Inflammatory macrophage treated with lipopolysaccharide for 4 hours (primary cell): ENCODE measurements at places on chromosomes 5 and 9.

GRCh38 chr9:105188746-105189145 lies 55.7 kb upstream of the SLC44A1 start:
- no peak for DNase-seq

GRCh38 chr5:155080721-155081120 lies 67.2 kb downstream of the KIF4B start:
- DNase-seq: no peak

- no peak for DNase-seq
These were observed 258.8 kb upstream of the ZNF608 start for GRCh38 chr5:125005266-125005665.

GRCh38 chr5:148639081-148639480 lies 15.2 kb downstream of the HTR4 start:
- no peak for DNase-seq

GRCh38 chr5:81835814-81836367 lies 85.0 kb upstream of the SSBP2 start:
- no peak for DNase-seq

DNA sequence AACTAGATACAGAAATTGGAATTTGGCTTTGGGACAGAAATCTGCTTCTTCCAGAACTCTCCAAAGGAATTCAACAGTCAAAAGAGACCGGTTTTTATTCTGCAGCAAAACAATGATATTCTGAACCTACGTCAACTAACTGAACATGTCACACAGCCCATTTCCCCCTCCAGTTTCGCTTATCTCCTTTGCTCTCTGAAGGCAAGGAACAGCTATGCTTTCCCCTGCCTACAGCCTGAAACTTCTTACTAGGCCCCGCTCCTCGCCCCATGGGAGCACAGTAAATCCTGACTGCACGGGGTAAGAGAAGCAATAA lies 488 bp downstream of the SKIC3 start:
- peak; percentile 70 for DNase-seq

- DNase-seq: no peak
These were observed 62.6 kb upstream of the LRRTM2 start for GRCh38 chr5:138937392-138938387.

GRCh38 chr9:4798281-4799032 lies 5.7 kb downstream of the RCL1 start:
- no peak for DNase-seq

DNA sequence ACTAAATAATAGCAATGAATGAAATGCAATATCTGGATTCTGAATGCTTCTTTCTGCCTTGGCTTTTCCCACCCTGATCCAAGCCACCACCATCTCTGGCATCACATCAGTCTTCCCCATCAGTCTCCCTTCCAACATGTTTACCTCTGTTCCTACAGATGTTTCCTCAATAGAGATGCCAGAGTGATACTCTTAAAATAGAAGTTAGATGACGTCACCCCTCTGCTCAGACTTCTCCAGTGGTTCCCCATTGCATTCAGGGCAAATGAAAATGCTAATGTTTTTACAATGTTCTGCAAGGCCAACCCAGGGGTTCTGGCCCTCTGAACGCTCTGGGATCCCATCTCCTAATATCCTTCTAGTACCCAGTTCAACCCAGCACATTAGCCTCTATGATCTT lies 305.8 kb downstream of the TRIM32 start:
- peak; percentile 33 for DNase-seq

- DNase-seq: peak; percentile 19
These were observed 217.9 kb downstream of the ENC1 start for GRCh38 chr5:74422671-74423070.

GRCh38 chr5:124671193-124671592 lies 75.2 kb downstream of the ZNF608 start:
- no peak for DNase-seq

GRCh38 chr9:68795411-68795810 lies 90.4 kb downstream of the PIP5K1B start:
- no peak for DNase-seq

- no peak for DNase-seq
These were observed 67.8 kb upstream of the HSPB3 start for GRCh38 chr5:54387659-54388232.

- DNase-seq: peak; percentile 10
These were observed 223.9 kb upstream of the DMRT1 start for GRCh38 chr9:617445-618085.

- no peak for DNase-seq
These were observed 14.7 kb upstream of the CETN3 start for GRCh38 chr5:90424245-90424644.

DNA sequence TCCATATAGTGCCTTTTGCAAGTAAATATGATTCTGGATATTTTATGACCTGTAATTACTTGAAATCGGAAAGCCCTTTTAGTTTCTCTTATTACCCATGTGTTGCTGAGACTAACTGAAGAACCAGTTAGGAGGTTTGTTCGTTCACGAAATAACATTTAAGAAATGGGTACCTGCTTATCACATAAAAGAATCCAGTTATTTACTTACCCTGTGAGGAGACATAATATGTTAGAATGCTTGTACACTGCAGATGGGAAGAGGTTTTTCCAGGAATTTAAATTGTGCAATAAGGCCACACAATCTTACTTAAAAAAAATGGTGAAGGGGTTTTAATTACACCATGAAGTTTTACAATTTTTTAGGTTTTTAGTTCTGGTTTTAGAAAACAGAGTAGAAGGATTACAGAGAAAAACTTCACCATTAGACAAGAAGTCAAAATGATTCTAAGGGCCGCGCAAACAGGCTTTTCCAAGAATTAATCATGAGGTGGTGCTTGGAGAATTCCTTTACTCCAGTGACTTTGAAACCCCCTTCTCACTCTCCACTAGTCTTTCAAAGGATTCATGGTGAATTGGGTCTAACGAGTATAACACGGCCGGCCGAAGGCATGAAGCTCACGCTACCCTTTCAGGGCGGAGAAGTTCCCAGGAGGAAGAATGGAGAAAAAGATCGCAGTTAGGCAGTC lies 1.1 kb upstream of the PTGER4 start:
- DNase-seq: peak; percentile 50

DNA sequence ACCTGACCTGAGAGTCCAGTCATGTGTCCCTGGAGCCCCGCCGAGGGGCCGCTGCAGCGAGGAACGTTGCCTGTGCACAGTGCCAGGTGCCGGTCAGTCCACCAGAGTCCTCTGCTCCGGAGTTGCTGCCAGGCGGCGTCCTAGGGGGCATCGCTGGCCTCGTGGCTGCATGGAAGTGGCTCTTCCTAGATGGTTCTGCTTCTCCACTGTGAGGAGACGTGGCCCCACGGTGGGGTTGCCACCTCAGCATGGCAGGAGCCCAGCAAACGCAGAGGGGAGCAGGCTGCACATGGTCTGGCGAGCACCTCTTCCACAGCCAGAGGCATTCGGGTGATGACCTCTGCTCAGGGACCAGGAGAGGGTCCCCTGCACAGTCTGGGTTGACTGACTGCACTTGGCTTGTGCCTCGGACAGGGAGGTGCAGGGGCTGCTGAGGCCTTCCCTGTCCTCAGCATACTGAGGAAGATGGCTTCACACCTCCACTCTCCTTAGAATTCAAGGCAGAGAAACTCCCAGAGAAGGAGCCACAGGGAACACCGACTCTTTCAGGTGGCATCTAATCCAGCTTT lies 25.9 kb upstream of the POMT1 start:
- DNase-seq: no peak

- peak; percentile 90 for DNase-seq
These were observed 51.9 kb upstream of the TBC1D9B start for GRCh38 chr5:179959641-179960040.

- peak; percentile 31 for DNase-seq
These were observed 15.2 kb downstream of the TSTD2 start for GRCh38 chr9:97617939-97618416.

GRCh38 chr9:136820971-136821825 lies 13.4 kb downstream of the RABL6 start:
- peak; percentile 33 for DNase-seq

DNA sequence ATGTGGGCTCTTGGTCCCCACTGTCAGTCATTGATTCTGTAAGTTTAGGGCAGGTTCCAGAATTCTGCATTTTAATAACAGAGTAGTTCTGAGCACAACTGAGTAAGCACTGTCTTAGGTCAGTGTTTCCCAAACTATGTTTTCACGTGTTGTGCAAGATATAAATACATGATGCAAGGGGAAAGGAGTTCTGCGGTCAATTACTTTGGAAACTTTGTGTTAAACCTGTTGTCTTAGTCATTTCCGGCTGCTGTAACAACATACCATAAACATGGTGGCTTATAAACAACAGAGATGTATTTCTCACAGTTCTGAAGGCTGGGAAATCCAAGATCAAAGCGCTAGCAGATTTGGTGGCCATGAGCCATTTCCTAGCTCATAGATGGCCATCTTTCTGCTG lies 69.8 kb downstream of the EQTN start:
- no peak for DNase-seq

GRCh38 chr5:5558102-5558501 lies 135.6 kb downstream of the ICE1 start:
- DNase-seq: no peak

- no peak for DNase-seq
These were observed 130.0 kb downstream of the CACNA1B start for GRCh38 chr9:138007566-138007917.

GRCh38 chr5:33209252-33209651 lies 231.5 kb upstream of the TARS1 start:
- no peak for DNase-seq

DNA sequence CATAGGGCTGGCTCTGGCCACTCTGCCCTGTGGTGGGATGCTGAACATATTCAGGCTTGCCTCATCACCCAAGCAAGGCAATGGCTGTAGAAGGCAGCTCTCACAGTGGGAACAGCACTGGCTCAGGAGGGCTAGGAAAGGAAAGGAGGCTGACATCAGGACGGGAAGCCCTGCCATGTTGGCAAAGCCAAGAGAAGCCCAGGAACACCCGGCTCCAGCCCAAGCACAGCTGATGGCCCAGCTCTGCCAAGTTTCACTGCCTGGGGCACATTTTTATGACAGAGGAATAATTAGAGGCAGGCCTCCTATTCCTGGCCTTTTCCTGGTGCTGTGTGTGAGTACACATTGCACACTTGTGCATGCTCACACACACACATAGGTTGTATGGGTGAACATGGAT lies 163.6 kb upstream of the SMIM23 start:
- no peak for DNase-seq

- DNase-seq: no peak
These were observed 186.4 kb downstream of the GRIA1 start for GRCh38 chr5:153676821-153677220.

- DNase-seq: no peak
These were observed 28.4 kb downstream of the PSAT1 start for GRCh38 chr9:78325343-78325742.

DNA sequence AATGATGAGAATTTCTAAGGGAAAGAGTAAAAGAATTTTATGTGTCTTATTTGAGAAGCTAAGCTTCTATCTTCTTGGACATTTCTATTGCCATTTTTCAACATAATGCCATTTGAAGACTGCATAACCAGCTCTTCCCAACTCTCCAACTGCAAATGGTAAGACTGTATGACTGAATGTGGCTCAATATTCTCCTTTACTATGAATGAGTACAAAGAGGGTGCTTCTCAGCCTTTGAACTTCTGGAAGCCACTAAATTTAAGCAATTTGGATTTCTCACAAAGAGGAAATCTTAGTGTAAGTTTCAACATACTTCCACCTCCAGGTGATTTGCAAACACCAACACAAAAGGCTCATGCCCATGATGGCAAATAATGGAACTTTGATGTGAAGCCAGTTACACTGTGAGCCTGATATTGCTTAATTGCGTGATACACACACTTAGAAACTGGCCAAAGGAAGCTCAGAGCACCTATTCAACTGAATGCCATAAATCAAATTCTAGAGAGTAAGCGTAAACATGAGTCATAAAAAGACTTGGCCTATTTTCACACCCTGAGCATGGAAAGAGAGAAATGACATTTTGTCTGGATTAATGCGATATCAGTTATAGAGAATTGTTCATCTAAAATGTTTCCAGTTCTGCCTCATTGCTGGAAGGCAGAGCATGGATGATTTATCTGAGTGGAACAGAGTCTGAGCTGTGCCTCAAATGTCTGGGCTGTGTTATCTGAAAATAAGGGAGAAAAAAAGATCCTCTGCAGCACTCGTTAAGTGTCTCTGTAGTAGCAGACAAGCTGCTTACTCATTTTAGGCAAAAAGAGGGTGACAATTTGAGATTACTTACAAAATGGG lies 145.3 kb downstream of the PLK2 start:
- no peak for DNase-seq

- DNase-seq: peak; percentile 14
These were observed 133.6 kb downstream of the ATG10 start for GRCh38 chr5:82105457-82105856.

DNA sequence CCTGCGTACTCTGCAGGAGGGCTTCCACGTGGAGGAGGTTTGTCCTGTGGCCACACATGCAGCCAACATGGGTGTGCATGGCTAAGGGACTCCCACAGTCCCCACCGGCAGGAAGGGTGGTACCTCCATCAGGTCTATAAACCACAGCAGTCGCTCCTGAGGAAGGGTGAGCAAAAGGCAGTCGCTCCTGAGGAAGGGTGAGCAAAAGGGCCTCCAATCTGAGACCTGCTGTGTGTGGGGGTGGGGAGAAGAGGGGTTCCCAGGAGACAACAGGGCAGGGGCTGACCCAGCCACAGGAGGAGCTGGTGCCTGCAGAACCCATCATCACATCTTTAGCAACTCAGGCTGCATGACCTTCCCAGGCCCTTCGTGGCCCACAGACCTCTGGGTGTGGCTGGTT lies 30.3 kb upstream of the AKNA start:
- DNase-seq: no peak

DNA sequence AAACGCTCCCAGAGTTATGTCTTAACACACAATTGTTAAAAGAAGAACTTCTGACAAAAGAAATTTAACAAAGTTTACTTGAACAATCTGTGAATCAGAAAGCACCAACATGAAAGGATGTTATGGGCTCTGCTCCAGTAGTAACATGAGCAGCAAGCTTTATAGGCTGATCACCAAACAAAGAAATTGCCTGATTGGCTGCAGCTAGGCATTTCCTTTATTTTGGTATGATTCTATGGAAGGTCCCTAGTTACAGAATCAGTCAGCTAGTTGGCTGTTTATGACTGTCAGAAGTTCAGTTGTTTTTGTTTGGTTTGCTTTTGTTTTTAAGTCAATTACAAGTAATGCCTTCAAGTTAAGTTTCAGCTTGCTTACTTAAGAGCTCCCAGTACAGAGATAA lies 102.4 kb upstream of the SMC2 start:
- peak; percentile 42 for DNase-seq

- DNase-seq: no peak
These were observed 93.5 kb downstream of the PLPP1 start for GRCh38 chr5:55441107-55441771.

DNA sequence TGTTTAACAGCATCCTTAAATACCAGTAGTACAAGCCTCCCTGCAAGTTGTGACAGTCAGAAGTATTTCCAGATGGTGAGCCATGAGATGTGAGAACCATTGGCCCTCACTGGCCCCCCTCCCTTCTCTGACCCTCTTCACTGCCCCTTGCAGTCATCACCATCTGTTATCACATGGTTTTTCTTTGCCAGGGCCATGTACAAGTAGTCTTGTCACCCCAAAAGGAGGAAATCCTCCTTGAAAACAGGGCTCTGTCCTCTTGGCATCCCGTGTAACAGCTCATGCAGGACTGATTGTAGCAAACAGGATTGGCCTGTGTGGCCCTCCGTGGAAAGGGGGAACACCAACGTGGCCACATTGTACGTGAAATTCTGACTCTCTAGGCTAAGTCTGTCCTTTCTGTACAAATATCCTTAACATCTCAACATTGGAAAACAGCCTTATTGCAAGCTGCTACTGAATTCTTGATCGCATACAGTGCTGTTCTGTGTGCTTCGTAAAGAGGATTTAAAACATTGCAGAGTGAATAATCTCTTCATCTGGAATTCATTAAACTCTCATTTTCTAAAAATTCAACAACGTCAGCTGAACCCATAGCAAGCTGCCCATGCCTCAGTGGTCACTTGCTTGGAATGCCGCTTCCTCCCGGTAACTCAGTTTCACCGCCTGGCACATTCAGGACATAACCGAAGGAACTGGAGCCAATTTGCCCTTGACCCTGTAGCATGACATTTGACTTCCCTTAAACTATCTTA lies 171.7 kb downstream of the ATPSCKMT start:
- DNase-seq: no peak
